ENCODE measurements at places on chromosomes 7 and 10.

- DNase-seq: no peak
These were observed 16.6 kb downstream of the PLPP4 start for GRCh38 chr10:120473593-120473992.

DNA sequence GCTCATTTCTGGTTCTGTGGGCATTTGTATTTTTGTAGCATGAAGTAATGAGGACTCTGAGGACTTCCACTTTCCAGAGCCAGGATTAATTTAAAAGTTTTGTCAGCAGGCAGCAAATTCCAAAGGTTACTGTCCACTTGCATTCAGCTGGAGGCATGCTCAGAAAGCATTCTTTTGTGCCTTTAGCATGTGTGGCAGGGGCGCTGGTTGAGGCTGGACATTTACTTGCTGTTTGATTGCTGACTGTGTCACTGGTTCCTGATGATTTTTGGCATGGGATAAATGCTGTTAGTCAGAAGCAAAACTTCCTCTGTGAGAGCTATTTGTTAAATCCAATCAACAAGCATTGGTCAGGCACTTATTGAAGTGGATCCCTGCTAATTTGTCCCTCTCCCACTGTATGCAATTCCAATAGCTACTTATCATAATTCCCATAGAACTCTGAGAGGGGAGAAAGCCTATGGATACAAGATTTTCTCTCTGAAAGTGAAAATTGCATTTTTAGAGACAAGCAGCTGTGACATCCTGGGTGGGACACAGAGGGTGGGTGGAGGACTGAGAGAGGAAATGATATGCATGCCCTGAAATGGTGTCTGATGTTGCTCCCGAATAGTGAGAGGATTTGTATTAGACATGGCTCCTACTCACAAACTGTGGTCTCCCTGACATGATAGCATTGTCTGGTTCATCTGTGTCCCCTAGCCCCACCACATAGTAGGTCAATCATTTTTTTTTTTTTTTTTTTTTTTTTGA lies 161.2 kb upstream of the WDR11 start:
- DNase-seq: no peak

- no peak for DNase-seq
These were observed 494 bp downstream of the PALS2 start for GRCh38 chr7:24573554-24574338.

GRCh38 chr7:46448478-46448877 lies 527.4 kb upstream of the IGFBP3 start:
- no peak for DNase-seq

DNA sequence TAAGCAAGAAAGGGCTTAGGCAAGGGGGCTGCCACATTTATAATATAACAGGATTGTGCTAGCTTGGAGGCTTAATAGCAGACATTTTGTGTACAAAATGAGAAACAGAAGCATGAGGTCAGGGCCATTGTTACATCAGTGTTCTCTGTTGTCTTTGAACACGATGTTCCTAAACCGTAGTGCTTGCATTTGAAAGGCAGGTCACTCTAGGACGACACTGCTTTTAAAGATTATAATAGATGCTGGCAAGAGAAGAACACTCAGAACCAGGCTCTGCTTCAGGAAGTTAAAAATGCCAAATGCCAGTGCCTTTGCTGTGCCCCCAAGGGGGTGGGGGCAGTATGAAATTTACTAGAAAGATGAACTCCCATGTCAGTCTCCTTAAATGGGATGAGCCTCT lies 91.1 kb downstream of the SORCS3 start:
- no peak for DNase-seq

- no peak for DNase-seq
These were observed 322.7 kb upstream of the PFKP start for GRCh38 chr10:2744547-2745200.

DNA sequence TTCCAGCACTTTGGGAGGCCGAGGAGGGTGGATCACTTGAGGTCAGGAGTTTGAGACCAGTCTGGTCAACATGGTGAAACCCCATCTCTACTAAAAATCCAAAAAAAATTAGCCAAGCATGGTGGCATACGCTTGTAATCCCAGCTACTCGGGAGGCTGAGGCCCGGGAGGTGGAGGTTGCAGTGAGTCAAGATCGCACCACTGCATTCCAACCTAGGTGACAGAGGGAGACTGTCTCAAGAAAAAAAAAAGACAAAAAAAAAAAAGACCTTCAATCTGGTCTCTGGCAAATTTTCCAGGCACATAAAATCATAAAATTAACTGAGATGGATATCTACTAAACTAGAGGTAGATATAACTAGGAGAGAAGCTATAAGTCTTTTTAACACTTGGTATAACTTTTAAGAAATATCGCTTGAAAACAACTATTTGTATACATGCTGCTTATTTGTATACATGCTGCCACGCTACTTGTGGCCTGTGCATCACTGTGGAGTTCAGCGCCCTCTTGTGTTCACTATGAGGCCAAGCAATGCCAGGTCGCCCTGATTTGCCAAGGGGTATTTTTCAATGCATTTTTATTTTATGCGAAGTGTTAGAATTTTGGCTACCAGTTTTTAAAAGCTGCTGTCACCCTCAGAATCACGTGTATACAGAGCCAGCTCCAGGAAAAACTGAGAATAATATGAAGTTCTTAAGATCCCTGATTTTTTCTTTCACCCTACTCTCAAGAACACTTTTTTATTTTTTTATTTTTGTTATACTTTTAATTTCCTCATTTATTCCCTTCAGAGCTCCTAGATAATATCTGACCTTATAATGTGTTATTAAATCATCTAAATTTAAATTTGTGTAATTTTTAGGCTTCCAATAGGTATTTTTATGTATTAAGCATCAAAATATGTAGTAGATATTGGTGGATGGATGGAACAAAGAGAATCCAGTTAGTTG lies 26.7 kb downstream of the CYCS start:
- DNase-seq: peak; percentile 76

- no peak for DNase-seq
These were observed 72.9 kb downstream of the PLXNA4 start for GRCh38 chr7:132503415-132503814.

All from NCI-H446 (cell line).